Right lobe of liver (tissue), 6 donors: ENCODE measurements at places on chromosomes 3 and 15.

DNA sequence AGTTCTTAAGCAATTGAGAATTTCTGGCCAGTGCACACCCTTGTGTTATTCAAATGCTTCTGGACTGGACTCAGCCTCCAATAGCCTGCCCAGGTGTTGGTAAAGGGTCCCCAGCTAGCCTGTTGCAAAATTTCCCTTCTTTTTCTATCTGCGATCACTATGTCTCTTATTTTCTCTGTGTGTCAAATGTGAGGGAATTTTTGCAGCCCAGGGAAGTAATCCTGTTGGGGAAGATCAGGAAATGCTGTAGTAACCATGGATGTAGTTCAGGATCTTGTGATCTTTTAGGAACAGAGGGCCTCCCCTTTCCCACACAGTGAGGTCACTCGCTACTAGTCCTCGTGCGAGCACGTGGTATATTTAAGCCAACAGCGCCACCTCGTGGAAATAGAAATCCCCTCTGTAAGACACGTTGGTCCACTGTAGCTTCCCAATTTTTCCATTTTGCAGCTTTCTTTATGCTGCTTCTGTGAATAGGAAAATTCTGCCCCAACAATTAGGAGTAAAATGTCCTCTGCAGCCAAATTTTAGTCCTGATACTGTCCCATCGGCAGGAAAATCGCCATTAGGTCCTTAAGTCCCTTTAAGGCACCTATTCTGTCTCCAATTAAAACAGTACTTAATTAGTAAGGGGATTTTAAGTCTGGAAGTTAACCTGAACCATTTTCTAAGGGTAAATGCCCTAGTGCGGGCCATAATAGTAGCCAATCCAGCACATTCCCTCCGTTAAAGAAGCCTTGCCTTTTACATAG, 4.0 kb upstream of the SMCO1 start:
- DNase-seq = peak; percentile 63

GRCh38 chr3:185328324-185329004, 34.5 kb upstream of the MAP3K13 start:
- peak; percentile 83 for DNase-seq

DNA sequence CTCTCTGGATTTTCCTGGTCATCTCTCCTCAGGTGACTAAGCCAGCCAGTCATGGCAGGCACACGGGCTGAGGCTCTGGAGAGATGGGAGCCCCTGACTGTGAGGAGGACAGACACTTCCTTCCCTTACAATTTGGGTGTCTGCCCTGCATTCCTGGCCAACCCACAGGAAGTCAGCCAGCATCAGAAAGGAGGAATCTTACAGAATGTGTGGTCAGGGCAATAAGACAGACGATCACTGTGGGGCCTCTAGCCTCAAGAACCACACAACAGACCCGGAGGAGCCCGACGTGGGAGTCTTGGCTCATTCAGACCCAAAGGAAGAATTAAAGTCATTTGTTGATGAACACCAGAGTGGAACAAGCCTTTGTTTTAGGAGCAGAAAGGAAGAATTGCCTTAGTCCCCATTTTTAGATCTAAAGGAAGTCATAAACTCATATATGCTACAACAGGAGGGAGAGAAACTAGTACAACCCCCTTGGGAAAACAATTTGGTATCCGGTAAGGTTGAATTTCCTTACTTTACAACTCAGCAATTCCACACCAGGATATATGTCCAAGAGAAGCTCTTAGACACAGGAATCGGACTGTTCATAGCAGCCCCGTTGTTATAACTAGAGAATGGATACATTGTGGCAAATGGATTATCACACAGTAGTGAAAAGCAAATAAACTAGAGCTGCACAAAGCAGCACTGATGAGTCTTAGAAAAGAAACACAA, 62.2 kb downstream of the ABTB1 start:
- no peak for DNase-seq

GRCh38 chr3:67384760-67385397, 269.5 kb downstream of the SUCLG2 start:
- no peak for DNase-seq

DNA sequence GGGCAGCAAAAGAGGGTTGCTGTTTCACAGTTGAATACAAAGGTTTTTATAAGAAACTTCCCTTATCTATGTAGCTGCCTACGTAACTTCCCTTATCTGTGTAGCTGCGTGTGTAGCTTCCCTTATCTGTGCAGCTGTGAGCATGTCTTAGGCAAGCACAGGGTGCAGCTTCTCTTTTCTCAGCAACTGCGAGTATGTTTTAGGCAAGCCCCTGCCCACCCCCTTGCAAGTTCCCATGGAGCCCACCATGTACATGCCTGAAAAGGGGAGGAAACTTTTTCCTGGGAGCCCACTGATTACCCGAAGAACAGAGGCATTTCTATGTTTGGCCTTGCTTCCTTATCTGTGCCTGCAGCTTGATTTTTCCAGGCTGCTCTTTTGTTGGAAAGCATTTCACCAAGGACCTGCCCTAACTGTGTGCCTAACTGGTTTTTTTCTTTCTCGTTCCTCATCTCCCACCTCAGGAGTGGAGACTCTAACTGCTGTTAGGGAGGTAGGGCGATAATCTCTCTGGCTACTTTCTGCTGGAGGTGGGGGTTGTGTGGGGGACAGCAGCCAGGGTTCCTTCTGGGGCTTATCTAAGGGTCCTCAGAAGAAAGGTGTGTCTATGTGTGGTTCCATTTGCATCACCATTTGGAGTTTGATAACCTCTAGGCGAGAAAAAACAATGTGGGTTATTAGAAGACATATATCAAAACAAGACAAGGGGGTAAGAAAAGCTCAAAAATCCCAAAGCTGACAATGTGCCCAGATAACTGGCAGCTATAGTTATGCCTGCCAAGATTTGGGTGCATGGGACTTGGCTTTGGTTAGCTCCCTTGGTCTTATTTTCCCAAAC, 26.0 kb downstream of the SORD start:
- DNase-seq = no peak

- DNase-seq = no peak
These were observed 7.8 kb upstream of the ARF4 start for GRCh38 chr3:57604971-57605370.
